ENCODE measurements at places on chromosomes 7 and 10.

- no peak for DNase-seq
Observed at GRCh38 chr10:128029290-128029651, 97.0 kb downstream of the MKI67 start.

DNA sequence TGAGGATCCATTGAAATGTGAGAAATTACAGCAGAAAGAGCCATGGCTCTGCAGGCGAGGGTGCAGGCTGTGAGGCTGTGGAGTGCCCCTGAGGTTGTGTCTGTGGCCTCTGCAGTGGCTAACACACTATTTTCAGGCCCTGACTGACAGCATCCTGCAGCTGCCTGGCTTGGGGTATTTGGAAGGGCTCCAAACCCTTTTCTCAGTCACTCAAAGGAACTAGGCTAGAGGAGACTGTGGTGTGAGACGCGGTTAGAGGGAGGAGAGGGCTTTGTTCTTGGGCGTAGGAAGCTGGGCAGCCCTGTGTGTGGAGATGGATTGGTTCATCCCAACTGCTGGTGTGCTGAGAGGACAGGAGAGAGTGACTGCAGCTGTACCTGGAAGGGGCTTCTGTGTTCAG is 134.9 kb downstream of the RAMP3 start:
- DNase-seq, result no peak

DNA sequence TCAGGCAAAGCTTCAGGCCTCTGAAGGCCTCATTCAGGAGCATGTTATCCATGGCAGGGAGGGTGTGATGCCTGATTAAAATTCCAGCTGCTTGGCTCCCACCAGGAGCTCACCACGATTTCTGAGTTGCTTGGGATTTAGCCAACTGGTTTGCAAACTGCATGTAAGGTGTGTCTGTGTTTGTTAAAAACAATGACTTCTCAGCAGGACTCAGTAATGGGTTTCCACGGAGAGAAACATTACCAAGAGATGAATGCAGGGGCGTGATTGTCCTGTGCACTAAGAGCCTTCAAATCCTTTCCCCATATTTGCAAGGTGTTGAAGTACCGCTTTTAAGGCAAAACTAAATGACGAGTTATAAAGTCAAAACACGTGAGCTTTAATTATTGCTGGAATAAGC is 88.8 kb upstream of the BTBD16 start:
- no peak for DNase-seq

GRCh38 chr10:77311186-77311585 is 326.4 kb downstream of the KCNMA1 start:
- DNase-seq, result no peak

DNA sequence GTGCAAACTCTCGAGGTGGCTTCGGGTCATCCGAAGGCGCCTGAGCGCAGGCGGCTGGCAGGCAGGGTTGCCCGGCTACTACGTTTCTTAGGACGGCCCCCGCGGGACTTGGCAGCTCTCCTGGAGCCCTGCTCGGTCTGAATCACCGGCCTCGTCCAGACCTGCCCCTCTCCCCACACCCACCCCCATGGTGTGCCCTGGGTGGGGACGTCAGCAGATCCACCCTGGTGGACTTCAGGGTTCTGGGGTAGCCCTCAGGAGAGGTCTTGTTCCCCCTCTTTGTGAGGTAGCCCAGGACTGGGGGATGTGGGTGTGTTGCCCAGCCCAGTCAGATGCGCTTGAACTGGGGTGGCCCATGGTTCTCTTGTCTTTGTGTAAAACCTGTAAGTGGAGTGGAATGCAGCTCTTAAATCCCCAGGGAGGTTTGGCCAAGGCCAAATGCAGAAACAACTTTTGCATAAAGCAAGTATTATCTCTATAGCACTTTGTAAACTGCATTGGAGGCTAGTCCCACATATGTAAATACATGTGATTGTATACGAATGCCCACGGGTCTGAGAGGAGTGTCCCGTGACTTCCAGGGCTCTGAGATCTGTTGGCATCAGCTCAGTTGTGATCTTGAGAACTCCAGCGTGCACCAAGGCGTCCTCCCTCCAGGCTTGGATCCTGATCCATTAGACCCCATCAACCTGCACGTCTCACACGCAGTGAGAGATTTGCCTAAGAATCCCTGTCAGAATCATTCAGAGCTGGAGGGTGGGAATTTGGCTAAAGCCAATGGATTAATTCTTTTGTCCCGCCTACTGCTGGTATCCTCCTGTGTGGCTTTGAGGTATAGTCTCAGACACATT is 1.8 kb downstream of the PFKFB3 start:
- DNase-seq, result no peak

- DNase-seq, result no peak
Observed at GRCh38 chr7:71504697-71505441, 372.9 kb downstream of the GALNT17 start.

- DNase-seq, result no peak
Observed at GRCh38 chr10:14879928-14880193, 1.2 kb downstream of the SUV39H2 start.

- no peak for DNase-seq
Observed at GRCh38 chr10:19857876-19858275, 41.6 kb downstream of the PLXDC2 start.

Data from activated CD4-positive, alpha-beta T cell treated with anti-CD3 and anti-CD28 coated beads, Interleukin-2, amount 50 U/mL, for 4 hours (primary cell).